ENCODE measurements at places on chromosomes 2 and 18.

DNA sequence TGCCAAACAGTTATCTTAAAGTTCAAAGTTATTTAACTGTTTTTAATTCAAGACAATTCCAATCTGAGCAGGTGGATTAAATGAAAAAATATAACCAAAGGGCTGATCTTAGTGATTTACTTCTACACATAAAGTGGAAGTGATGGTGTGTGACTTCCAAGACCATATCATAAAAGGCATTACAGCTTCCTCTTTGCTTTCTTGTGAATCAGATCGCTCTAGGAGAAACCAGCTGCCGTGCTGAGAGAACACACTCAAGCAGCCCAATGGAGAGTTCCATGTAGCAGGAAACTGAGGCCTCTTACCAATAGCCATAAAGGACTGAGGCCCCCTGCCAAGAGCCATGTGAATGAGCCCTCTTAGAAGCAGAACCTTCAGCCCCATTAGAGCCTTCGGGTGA lies 197.4 kb downstream of the NBAS start:
- DNase-seq: no peak

DNA sequence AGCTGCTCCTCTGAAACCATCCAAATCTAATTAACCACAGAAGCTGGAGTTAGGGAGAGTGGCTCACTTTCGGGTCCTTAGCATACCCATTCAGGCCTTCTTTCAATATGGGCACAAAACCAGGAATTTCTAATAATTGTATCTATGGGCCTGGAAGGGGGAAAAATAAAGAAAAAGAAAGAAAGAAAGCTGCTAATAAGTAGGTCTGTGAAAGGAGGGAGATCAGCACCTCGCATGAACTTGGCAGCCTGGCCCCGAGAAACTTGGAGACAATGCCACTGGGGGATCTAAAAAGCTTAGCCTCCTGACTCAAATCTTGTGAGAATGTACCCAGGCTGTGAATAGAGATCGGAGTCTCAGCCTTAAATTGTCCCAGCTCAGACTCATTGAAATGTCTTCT lies 252.1 kb upstream of the SLC14A2 start:
- no peak for DNase-seq

DNA sequence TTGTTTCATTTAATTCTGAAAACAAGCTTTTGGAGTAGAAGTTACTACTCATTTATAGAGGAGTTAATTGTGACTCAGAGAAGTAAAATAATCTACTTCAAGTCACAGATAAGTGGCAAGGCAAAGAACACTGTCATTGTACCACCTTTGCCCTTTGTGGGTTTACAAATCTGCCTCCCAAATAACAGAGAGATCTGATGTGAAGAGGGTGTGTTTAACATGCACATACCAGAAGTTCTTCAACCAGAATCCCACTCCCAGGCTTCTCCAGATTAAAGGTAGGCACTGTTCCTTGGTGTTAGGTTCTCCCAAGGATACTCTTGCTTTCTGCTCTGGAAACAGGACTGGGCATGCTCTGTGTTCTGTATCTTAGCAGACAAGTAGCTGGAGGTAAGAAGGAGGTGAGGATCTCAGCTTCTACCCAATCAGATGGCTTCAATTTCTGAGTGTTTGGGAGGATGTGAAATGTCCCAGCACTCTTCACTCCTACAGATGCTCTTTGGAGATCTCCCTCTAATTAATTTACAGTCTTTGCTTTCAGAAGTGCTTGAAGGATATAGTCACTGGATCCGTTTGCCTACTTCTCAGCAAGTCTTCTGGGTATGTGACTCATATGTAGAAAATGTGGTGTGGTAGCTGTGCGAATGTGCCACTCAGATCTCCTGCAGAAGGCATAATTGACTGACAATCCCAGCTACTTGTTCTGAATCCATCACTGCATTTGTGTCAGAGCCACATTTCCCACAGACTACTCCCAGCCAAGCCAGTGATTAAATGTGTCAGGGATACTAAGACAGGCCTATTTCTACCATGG lies 111.1 kb downstream of the KLHL14 start:
- DNase-seq: no peak

DNA sequence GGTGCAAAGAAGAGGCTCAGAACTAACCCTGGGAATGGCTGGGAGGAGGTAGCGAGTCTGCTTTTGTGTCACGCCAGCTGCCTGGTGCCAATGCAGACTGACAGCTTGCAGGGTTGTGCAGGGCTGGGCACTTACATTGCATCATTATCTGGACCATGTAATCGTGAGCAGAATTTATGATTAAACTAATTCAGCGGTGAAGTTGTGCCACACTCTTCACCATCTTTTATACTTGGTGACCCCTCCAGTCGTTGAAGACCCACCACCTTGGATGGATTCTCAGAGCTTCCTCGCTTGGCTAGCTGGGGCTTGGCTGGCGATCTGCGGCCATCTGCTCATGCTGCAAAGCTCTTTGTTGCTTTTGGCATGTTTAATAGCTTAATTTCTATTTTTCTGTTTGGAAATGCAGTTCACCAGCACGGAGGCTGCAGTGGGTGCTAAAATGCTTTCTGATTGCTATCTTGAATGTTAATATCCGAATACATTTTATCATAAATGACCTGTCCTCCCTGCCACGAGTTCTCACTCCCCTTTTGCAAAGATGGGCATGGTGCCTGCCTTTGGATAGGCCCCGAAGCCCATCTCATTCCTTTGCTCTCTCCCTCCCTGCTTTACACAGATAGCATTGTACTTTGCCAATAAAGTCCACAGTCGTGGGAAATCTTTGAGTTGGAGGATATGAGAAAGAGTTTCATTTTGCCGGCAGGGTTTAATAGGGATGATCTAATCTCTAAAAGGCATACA lies 188.2 kb downstream of the PRKCE start:
- DNase-seq: no peak

GRCh38 chr18:35582899-35583558 lies 1.5 kb downstream of the GALNT1 start:
- no peak for DNase-seq

DNA sequence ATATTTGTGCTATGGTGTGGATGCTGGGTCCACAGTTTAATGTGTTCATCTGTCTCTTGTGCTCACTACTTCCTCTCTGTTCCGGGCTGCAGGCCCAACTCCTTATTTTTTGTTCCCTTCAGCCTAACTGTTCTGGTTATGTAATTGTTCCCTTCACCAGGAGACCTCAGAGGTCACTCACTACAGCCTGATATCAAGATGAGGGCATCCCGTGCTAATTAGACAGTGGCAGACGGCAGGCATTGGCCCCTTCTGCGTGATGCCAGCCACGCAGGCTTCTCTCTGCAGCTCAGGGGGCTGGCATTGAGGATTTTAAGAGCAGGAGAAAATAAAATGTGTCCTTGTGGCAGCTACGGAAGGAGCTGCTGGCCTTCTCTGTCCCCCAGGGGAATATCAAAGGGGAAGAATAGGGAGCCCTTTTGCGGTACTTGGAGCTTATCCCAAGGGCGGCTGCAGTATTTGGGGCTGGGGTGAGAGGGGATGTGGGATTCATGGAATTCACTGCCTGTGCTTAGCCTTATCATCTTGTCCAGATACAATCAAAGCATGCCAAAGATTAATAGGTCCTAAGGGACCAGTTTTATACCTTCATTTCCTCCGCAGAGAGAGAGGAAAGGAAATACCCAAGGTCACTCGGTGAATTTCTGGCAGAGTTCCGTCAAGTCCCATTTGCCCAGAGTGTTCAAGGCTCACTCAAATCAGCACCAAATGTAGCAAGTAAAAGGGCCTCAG lies 53.3 kb upstream of the TRIB2 start:
- DNase-seq: no peak

DNA sequence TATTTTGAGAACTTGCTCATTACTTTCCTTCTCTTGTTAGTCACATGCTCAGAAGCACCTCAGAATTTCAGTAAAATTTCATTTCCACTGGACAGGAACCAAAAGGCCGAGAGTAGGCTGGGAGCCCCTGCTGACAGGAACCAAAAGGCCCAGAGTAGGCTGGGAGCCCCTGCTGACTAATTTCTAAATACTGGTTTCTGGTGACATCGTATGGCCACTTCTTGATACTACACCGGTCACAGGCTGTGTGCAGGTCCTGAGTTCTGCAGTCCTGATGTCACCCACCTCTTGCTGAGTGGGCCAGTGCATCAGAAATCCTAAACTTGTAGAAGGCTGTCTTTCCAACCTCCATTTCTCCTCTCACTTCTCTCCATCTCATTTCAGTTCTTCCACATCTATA lies 17.7 kb upstream of the EN1 start:
- no peak for DNase-seq

DNA sequence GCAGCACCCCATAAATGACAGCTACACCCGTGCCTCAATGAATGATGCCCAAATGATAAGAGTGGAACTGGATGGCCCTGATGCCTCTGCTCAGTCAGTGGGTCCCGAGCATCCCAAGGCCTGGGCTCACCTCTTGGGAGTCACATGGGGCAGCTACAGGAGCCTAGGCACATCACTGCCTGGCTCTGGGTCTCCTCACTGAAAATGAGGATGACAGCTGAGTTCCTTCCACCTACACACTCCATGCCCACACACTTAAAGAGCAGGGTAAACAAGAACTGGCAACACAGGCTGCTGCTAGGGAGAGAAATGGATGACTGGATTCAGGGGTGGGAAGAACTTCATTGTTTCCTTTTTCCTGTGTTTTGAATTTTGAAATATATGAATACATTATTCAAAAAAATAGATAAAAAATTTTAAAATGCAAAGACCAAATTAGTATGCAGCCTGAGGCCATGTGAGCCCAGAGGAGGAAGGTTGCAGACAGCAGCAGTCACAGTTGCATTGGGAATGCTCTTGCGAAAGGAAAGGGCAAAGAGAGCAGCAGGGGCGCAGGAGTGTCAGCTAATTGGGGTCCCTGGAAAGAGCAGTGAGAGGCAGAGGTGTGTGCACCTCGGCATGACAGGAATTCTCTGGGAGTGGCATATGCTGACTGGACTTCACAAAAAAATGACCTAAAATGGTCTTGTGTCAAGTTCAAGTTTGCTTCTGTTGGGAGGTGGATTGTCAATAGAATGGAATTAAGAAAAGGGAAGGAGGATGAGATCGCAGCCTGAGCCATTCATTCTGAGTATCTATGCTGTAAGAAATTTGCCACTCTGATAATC lies 327.1 kb downstream of the CELF4 start:
- DNase-seq: no peak

- no peak for DNase-seq
Observed at GRCh38 chr2:1654696-1655374, 89.5 kb downstream of the PXDN start.

DNA sequence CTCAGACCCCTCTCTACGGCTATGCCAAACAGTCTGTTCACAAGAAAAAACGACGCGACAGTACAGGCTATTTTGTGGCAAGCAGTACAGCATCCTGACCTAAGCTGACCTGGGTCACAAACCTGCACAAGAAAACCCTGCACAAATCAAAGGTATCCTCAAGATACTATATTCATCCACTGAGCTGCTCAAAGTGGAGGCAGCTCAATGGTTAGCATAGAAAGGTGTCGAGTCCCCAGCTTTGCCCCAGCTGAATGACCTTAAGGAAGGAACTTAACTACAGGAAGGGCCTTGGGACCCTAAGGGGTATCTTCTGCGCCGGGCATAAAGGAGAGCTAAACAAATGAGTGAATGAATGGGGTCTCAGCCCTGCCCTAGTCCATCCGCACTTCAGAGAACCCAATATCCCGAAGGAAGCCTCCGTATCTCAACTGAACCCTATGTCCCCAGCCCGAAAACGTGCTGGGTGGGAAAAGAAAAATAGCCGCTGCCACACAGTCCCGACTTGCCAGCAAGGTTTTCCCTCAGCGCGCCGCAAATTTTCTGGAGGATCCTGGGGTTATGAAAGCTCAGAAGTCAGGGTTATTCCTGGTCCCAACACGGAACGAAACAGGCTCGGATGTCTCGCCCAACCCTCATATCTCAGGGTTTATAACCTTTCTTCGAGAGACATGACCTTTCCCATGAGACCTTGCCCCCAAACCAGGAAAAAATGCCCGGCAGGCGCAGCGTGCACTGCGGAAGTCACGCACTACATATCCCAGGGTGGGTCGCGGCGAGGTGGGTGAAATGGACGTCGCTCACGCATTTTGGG lies at the start of gene FASTKD1:
FASTKD1 (minus strand) TSS at position 706 of the 814 bp plus-strand sequence. CDS start 1,836 bp downstream, outside the sequence.
- peak; percentile 85 for DNase-seq

GRCh38 chr18:29171892-29172755 lies 995.2 kb upstream of the CDH2 start:
- no peak for DNase-seq

GRCh38 chr2:228318218-228318617 lies 136.7 kb upstream of the SPHKAP start:
- DNase-seq: no peak

DNA sequence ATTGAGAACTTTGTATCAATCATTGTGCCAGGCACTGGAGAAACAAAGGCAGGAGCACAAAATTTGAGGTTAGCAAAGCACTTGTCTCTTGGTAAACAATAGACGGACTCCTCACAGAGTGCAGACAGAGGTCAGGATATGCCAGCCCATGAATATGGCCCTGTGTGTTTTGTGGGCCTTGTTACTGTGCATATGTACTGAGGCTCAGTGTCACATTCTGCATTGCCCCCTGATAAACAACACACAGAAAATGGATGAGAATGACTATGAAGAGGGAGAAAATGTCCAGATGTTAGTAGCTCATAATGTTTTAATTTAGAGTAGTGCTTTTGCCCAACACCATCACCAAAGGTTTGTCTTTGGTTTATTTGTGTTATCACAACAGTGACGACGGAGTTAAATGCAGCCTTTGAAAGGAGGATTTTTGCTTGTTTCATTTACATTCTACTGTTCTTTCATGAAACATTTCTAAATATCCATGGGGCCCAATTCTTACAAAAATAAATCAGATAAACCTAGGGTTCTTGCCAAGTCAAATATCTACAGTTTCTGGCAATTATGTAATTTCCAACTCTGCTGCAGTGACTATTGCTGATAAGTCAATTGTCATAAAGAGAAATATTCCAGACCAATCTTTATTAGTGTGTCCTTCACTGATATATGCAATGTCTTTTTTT lies 14.6 kb upstream of the NT5C1B start:
- no peak for DNase-seq

DNA sequence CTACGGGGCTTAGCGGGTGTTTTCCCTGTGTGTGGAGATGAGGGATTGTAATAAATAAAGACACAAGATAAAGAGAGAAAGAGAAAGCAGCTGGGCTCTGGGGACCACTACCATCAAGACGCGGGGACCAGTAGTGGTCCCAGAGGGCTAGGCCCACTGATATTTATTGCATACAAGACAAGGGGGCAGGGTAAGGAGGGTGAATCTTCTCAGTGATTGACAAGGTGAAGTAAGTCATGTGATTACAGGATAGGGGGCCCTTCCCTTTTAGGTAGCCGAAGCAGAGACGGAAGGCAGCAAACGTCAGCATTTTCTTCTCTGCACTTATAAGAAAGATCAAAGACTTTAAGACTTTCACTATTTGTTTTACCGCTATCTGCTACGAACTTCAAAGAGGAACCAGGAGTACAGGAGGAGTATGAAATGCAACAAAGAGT lies 4.5 kb upstream of the GAL3ST2 start:
- no peak for DNase-seq

GRCh38 chr2:212223696-212224095 lies 314.9 kb downstream of the ERBB4 start:
- DNase-seq: no peak

GRCh38 chr2:116450990-116451389 lies 1363.5 kb upstream of the DDX18 start:
- no peak for DNase-seq

GRCh38 chr18:77057006-77057395 lies 75.6 kb downstream of the MBP start:
- no peak for DNase-seq

Data from activated CD4-positive, alpha-beta T cell treated with anti-CD3 and anti-CD28 coated beads, Interleukin-2, amount 50 U/mL, for 4 hours (primary cell).